NCI-H187 treated with DMSO at 0.1 percent for 48 hours (cell line): ENCODE measurements at places on chromosomes 7 and 10.

GRCh38 chr7:14551310-14551709 is 351.2 kb downstream of the DGKB start:
- no peak for DNase-seq

DNA sequence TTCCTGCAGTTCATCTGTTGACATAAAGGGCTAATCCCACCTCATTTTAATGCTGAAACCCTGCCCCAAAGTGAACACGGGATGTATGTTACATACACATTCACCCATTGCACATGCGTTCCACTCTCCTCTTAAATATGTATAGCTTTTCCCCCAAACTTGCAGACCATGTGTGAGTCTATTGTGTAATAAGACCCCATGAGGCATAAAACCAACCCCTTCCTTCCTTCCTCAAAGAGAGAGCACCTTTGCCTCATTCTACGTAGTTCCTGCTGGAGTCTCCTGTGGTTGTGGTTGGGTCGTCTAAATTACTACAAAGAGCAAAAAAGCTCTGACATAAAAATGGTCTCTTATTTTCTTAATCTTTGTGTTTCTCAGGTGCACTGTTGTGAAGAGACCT is 345.7 kb upstream of the KLF6 start:
- no peak for DNase-seq

DNA sequence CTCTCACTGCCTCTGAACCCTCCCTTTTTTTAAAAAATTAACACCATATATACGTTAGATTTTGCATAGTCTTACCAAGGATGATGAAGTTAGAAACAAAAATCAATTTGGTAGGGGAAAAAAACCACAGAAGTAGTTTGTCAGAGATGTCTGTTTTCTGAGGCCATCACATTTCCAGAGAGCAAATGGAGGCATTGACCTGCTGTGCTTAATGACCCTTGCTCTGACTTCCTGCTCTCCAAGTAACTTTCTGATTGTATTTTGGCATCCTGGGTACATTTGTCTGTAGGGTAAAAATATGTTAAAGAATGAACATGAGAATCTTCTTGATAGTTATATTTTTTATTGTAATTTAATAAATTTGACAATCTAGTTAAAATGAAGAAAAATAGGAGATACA is 140.2 kb downstream of the LCOR start:
- DNase-seq: no peak

DNA sequence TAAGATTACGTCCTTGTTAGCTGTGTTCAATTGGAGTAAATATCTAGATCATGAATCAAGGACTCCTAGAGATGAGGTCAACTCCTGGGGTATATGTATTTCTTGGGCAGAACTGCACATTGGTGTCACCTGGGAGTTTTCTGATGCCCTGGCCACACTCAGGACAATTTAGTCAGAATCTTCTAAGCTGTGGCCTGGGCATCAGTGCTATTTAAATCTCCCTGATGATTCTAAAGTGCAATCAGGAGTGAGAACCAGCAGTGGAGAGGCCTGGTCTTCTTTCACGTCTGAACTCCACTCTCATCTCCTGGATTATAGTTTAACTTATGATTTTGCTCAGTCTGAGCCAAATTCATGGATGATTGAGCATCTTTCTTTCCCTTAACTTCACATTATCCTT is 218.0 kb downstream of the BMPER start:
- DNase-seq: no peak

DNA sequence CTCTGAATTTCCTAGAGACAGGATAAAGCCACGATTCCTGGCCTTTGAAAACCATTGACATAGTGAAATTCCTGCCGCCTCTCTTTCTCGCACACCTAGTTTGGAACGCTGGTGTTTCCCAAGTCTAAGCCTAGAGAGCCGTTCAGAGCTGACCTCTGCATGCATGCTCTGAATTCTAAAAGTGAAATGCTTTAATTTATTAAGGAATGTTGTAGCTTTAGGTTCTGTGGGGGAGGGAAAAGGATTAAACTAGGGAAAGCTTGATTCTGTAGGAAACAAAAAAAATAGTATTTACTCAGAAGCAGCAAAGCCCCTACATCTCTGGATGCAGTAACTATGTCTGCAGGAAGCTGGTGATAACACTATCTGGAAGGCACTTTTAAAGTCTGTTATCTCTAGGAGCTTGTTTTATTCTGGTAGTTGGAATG is 27.3 kb downstream of the PFKP start:
- no peak for DNase-seq

DNA sequence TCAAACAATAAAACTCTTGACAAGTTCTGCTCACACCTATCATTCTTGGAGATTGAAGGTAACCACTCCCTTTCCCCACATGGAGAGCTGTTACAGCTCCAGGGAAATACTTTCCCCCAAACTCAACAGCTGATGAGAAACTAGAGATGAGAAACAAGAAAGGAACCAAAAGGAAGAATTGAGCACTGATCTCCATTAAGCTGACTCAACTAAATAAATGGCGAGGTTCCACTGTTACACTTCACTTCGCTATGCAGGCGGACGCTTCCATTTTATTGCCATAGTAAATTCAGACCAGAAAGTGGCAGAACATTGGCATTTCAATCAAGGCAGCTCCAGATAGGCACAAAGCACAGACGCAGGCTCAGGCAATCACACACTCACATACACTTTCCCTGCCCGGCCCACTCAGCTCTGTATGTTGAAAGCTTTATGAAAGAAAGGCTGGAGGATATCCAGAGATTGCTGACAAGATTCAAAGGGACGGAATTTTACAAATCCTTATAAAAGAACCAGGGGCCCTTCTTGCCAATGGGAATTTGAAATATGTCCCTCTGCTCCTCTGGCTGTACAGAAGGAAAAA is 11.5 kb upstream of the YAE1 start:
- no peak for DNase-seq

DNA sequence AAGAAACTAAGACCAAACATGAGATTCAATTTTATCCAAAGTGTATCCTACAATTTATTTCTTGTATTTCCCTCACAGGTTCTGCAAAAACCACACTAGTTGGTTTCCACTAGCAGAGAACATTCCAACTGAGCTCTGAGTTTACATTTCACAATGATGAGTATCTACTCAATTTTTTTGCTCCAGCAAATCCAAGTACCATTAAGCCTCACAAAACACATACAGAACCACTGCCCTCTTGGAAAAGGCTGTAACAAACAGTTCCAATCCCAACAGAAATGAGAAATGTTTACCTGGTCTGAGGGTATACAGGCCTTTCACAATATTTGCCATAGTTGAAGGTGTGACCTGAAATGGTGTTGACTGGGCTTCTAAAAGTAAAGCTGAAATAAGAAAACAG is 59.9 kb downstream of the CACUL1 start:
- DNase-seq: no peak

DNA sequence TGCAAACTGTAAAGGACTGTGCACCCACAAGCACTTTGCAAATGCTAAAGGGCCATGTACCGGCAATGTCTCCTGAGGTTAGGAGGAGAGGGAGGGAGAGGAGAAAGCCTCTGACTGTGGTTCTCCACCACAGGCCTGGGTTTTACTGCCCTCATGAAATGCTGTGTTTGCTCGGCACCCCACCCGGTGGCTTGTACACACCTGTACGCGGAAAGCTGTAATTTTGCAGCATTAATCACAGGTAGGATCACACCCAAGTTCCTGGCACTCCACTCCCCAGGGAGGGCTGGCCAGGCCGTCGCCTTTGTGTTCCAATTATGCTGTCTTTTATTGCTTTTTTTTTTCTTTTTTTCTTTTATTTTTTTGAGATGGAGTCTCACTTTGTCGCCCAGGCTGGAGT is 78.5 kb upstream of the MYL10 start:
- no peak for DNase-seq

DNA sequence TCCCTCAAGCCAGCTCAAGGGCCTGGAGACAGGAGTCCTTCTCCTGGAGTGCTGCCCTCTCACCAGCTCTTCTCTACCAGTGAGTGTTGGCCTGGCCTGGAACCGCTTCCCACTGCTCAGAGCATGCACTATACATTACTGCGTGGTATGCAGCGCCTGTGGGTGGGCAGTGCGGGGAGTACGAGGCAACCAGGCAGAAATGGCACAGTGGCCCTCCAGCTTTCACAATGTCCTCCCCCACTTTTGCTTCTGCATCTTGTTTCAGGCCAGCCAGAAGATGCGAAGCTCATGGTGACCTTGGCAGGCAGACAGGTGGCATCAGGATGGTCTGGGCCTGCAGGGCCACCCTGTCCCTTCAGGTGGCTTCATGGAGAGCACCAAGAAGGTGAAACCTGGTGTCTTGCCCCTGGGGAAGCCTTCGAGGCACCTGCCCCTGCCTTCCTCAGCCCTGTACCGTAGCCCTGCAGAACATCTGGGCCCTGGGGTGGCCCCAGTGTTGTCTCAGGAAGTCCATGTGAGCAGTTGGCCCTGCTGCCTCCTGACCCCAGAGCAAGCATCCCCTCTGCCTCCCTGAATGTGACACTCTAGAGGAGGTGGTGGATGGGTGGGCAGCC is 35.8 kb downstream of the RASGEF1A start:
- no peak for DNase-seq

- DNase-seq: no peak
Observed at GRCh38 chr10:112708461-112708860, 241.6 kb upstream of the TCF7L2 start.

GRCh38 chr10:88156341-88156740 is 292.9 kb downstream of the PTEN start:
- DNase-seq: no peak

GRCh38 chr7:80279760-80280159 is 145.1 kb downstream of the GNAI1 start:
- DNase-seq: no peak

DNA sequence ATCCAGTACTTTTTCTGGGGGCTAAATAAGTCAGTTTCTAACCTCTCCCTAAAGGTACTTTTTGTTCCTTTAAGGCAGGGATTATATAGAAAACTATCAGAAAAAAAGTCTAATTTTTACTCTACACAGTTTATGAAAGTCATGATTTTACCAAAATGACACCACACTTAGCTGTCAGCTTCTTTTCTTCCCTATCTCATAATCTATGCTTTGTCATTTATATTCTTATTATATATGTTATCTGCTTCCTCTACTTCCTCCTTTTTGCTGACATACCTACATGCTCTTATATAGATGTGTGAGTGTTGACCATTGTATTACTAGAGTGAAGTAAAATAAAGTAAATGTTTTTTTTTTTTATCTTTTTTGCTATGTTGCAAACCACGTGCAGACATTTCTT is 203.9 kb upstream of the CHRM2 start:
- no peak for DNase-seq

GRCh38 chr7:55545496-55545895 is 26.8 kb downstream of the VOPP1 start:
- no peak for DNase-seq

DNA sequence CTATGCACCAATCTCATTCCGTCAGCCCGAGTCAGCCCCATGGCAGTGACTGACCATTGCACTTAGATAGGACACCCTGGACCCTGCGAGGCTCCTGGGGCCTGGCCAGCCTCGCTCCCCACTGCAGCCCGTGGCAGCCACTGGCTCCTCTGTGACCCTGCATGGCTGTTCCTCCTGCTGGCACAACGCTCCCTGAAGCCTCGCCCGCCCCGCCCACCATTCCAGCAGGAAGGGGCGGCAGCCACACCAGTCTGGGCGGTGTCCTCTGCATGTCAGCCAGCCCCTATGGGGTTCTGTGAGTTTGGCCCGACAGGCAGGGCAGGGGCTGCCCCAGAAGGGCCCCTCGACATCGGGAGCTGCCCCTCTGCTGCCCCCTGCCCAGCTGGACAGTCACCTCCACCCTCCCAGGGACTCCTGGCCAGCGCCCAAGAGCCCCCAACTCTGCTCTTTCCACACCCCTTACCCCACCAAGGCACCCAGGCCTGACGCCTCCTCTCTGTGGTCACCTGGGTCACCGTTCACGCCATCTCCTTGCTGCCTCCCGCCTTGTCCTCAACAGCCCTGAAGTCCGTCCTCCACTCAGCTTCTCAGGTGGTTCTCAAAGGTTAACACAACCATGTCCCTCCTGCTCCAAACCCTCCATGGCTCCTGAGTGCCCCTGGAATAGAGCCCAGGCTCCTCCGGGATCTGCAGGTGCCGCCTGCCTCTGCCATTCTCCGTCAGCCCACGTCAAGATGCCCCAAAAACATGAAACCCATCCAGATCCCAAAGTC is 103.5 kb downstream of the MICALL2 start:
- DNase-seq: no peak

- DNase-seq: no peak
Observed at GRCh38 chr10:133274751-133275683, 1.7 kb downstream of the ADAM8 start.

- DNase-seq: no peak
Observed at GRCh38 chr10:122113161-122113944, 124.4 kb downstream of the TACC2 start.

DNA sequence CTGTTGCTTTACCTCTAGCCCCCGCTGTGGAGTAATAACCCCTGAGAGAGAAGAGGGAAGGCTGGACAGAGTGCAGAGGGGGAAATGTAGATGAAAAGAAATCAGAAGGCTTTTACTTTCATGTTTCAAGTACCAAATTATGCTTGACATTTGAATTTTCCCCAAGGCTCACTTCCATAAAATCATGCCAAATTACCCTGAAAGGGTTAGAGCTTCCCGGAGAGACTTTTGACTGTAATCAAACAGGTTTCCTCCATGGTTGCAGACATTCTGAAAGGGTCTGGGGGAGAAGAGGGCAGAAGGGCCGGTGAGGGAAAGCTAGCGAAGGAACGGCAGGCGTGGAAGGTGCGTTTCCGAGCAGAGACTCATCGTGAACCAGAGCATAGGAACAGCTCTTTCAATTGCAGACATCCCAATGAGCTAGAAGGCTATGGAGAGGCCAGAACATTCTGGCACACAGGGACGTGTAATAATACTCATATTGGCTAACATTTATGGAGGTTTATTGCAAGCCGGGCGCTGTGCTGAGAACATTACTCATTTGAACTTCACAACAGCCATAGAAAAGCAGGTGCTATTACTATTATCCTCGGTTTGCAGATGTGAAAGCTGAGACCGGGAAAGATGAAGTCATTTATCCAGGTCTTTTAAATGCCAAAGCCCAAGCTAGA is 620.8 kb upstream of the AUTS2 start:
- no peak for DNase-seq

DNA sequence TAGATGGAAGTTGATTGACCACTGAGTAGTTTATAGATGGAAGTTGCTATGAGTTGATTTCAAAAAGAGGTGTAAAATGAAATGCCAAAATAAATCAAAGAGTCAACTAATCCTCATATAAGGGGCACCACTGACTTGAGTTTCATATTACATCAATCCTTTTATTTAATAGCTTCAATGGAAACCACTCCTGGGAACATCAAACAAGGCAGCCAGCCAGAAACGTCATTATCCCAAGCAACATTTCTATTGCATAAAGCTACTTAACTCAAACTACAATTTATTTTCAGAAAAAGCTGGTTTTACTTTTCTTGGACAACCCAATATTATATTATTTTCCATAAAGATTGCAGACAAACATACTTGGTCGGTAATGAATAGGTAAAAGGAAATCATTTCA is 162.1 kb downstream of the TSPAN12 start:
- no peak for DNase-seq
